ENCODE measurements at places on chromosomes 6 and 20. TPM values are rescaled to one million over a fixed set of nuclear protein-coding genes. Genes with fewer than 3 reads are reported as not detected.

Gene TCF21
- total RNA-seq, result 1.4 TPM

Gene CEP250
- total RNA-seq, result 50.5 TPM

Gene HRH3
- not detected for total RNA-seq

Gene MCCD1
- not detected for total RNA-seq

Gene VSX1
- total RNA-seq, result not detected

Gene MYBL2
- 4.9 TPM for total RNA-seq

Gene PAK1IP1
- 22.0 TPM for total RNA-seq
